ENCODE measurements at places on chromosomes 16 and 17.

DNA sequence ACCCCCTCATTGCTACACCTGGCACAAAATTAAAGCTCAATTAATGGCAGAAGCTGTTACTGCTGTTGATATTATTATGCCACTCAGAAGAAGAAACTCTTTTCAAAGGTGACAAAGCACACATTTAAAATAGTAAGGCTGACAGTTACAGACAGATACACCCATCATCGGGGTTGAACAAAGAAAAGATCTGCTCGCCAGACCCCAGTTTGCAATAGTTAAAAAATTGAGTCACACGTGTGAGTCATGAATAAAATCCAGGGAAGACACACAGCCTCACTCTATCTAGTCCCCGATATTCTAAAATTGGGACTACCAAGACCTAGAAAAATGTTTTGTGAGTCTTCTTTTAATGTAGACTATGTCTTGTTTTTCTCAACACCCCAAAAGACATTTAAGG lies 330.0 kb upstream of the SOX9 start:
- H3K27me3 ChIP-seq: no peaks in the 10 kb centered on the region
- no peak overlapping the region for H3K4me3 ChIP-seq
- no peak overlapping the region for H3K27ac ChIP-seq

- peaks cover 57% of the 10 kb centered on the region for H3K27me3 ChIP-seq
- H3K4me3 ChIP-seq: peak overlapping the region; percentile 67
- H3K4me1 ChIP-seq: peaks cover 36% of the 10 kb centered on the region
- H3K36me3 ChIP-seq: no peaks in the 10 kb centered on the region
- H3K27ac ChIP-seq: no peak overlapping the region
- no peak for ATAC-seq
Measured at GRCh38 chr17:49497148-49498028, 2.3 kb downstream of the NGFR start.

GRCh38 chr17:21295036-21295952 lies 10.8 kb downstream of the MAP2K3 start:
- H3K4me3 ChIP-seq: no peak overlapping the region
- H3K27me3 ChIP-seq: peaks cover 9% of the 10 kb centered on the region

GRCh38 chr17:77507111-77507885 lies 366.5 kb downstream of the SEC14L1 start:
- no peak for ATAC-seq
- no peaks in the 10 kb centered on the region for H3K36me3 ChIP-seq
- no peaks in the 10 kb centered on the region for H3K4me1 ChIP-seq
- H3K27me3 ChIP-seq: no peaks in the 10 kb centered on the region

DNA sequence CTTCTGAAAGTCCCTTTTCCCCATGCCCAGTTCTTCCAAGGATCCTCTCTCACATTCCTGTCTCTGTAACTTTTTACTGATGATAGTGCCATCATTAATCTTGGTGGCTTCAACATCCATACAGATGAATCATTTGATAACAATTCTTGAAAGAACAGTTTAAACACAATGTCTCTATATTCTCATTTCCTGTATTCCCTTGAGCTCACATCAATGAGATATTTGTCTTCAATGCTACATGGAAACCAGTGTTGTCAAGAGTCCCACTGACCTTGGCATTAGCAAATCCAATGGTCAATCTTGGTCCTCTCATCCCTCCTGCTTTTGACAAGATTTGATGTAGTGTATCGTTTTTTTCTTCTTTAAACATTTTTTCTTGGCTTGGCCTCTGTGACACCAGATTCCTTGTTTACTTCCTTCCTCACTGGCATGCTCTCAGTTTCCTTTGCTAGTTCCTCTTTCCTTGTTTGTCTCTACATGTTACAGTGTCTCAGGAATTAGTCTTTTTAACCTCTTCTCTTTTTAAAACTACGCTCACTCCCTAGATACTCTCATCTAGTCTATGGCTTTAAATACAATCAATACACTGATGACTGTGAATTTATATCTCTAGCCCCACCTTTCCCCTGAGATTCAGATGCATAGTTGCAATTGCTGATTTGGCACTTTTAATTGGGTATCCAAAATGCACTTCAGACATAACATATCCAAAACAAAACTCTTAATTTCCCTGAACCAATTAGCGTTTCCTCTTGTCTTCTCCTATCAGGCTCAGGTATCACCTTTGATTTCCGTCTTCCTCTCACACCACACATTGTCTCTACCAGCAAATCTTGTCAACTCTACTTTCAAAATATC lies 134.0 kb downstream of the MYO1D start:
- H3K27me3 ChIP-seq: no peaks in the 10 kb centered on the region
- peaks cover 8% of the 10 kb centered on the region for H3K4me1 ChIP-seq
- no peak overlapping the region for H3K4me3 ChIP-seq
- H3K36me3 ChIP-seq: peaks cover 21% of the 10 kb centered on the region

DNA sequence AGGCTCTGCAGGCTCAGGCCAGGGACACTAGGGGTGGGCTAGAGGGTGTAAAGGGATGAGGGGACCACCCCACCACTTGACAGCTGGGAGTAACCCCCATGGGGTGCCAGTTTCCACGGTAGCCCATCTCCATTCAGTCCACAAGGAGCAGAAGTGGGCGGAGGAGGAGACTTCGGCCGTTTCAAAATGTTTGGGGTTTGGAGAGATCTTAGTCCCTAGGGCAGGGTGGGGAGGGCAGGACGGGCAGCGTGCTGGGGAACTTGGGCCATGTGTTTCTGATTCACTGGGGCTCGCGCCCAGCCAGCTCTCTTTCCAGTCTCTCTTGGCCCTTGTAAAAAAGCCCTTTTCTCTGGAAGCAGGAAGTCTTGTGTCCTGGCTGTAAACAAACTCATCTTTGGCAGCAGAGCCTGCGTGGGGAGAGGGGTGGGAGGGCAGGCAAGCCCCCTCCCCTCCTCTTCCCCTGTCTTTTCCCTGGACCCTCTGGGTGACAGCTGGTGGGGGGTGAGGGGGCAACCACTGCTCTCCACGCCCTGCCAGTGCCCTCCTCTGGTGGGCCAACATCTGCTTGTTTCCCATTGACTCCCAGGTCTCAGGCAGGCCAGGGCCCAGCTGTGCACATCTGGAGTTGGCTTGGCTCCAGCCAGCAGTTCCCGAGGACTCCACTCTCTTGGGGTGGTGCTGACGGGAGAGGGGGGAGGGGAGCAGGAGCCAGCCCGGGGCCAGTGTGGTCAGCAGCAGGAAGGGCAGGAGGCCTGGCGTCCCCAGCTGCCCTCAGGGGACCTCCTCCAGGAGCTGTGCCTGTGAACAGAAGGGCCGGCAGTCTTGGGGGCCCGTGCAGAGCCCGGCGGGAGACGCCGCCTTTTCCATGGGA lies 8.1 kb downstream of the CYGB start:
- no peaks in the 10 kb centered on the region for H3K27me3 ChIP-seq
- peaks cover 56% of the 10 kb centered on the region for H3K4me1 ChIP-seq
- H3K36me3 ChIP-seq: no peaks in the 10 kb centered on the region
- H3K4me3 ChIP-seq: peak overlapping the region; percentile 68
- H3K27ac ChIP-seq: peak overlapping the region; percentile 98

DNA sequence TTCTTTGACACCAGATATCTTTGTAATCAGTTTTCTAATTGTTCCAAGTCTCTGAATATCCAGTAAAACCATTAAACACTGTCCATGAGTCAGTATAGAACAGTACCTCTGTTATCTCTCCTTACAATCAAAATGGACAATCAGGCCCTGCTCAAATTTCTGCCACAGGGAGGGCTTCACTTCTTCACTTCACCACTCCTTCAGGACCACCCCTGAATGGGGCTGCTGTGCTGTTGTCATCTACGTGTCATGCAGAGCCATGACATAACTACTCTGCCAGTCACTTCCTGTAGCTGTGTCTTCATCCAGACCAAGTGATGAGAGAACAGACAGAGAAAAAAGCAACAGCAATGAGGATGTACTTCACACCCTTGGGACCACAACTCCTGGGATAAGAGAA lies 116.9 kb downstream of the TANC2 start:
- no peaks in the 10 kb centered on the region for H3K27me3 ChIP-seq
- H3K4me3 ChIP-seq: no peak overlapping the region
- peaks cover 7% of the 10 kb centered on the region for H3K36me3 ChIP-seq
- ATAC-seq: peak; percentile 39
- no peaks in the 10 kb centered on the region for H3K4me1 ChIP-seq

- H3K4me1 ChIP-seq: peaks cover 20% of the 10 kb centered on the region
- ATAC-seq: no peak
- no peak overlapping the region for H3K4me3 ChIP-seq
- no peaks in the 10 kb centered on the region for H3K36me3 ChIP-seq
- H3K27ac ChIP-seq: no peak overlapping the region
- no peaks in the 10 kb centered on the region for H3K27me3 ChIP-seq
Measured at GRCh38 chr16:46980926-46981325, 7.5 kb upstream of the DNAJA2 start.

GRCh38 chr16:70685938-70686375 lies at the start of gene MTSS2:
Gene MTSS2, minus strand, starts transcription at chr16:70686053. Its CDS starts 262 bp downstream, at chr16:70685791.
- no peak within 1 kb of the TSS for H3K27ac ChIP-seq
- ATAC-seq: peak; percentile 3
- H3K4me3 ChIP-seq: peak within 1 kb of the TSS; percentile 44
- peaks cover 11% of the 10 kb centered on the region for H3K36me3 ChIP-seq
- peaks cover 5% of the 10 kb centered on the region for H3K4me1 ChIP-seq

DNA sequence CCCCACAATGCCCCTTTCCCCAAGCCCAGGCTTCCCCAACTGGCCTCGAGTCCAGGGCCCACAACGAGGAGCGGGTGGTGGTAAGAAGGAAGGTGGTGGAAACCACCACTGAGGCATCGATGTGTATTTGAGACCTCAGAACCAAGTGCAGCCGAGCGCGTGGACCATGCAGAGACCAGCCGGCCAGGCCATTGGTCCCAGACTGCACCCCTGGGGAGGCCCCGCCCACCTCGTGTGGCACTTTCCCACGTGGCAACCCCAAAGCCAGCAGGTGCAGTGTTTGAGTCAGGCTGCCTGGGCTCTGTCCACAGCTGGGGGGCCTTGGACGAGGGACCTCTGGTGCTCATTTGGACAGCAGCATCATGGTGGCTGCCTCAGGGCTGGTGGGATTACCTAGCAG lies 28.1 kb upstream of the BAHCC1 start:
- H3K4me1 ChIP-seq: peaks cover 17% of the 10 kb centered on the region
- no peak overlapping the region for H3K27ac ChIP-seq
- H3K4me3 ChIP-seq: no peak overlapping the region
- H3K36me3 ChIP-seq: no peaks in the 10 kb centered on the region

DNA sequence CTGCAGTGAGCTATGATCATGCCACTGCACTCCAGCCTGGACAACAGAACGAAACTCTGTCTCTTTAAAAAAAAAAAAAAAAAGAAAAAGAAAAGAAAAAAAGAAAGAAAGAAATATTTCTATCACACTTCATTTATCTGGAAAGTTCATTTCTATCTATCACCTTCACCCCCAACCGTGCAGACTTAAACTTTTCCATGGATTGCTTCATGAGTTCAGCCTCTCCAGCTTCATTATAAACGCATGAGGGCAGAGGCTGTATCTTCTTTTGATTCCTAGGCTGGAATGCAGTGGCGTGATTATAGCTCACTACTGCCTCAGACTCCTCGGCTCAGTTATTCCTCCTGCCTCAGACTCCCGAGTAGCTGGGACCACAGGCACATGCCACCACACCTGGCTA lies 28.2 kb downstream of the MRC2 start:
- ATAC-seq: no peak
- H3K27me3 ChIP-seq: no peaks in the 10 kb centered on the region
- no peak overlapping the region for H3K4me3 ChIP-seq
- no peak overlapping the region for H3K27ac ChIP-seq
- H3K4me1 ChIP-seq: peaks cover 25% of the 10 kb centered on the region

DNA sequence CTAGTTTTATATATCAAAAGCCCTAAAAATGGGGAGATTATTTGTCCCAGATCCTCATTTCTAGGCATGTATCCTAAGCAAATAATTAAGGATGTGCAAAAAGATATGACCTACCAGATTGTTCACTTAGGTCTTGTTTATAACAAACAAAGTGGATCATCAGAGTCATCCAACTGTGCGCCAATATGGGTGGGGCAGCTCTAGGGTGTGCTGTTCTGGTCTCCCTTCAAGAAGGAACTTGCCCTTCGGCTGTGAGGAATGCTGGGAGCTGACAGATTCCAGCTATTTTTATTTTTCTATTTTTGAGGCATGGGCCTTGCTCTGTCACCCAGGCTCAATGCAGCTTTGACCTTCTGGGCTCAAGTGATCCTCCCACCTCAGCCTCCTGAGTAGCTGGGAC lies 13.8 kb downstream of the CHP2 start:
- H3K27me3 ChIP-seq: peaks cover 1% of the 10 kb centered on the region
- H3K4me3 ChIP-seq: no peak overlapping the region
- H3K36me3 ChIP-seq: no peaks in the 10 kb centered on the region
- H3K27ac ChIP-seq: no peak overlapping the region
- no peak for ATAC-seq

DNA sequence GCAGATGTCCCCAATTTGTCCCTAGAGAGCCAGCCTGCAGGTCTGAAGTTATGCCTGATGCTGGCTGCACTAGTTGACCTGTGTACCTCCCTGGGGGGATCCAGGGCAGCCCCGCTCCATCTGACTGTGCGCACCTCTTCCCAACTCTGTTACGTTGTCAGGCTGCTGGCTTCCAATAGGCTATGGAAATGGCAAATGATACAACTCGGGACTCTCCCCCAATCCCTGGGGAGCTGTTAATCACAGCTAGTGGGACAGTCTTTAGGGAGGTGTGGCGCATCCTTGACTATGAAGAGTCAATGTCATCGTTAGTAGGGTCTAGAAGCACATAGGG lies 30.1 kb downstream of the GPRC5B start:
- H3K27me3 ChIP-seq: peaks cover 23% of the 10 kb centered on the region
- H3K4me1 ChIP-seq: peaks cover 4% of the 10 kb centered on the region
- no peaks in the 10 kb centered on the region for H3K36me3 ChIP-seq
- no peak overlapping the region for H3K4me3 ChIP-seq
- H3K27ac ChIP-seq: no peak overlapping the region
